ENCODE measurements at places on chromosomes 2 and 18. TPM values are rescaled to one million over a fixed set of nuclear protein-coding genes. Genes with fewer than 3 reads are reported as not detected.

DNA sequence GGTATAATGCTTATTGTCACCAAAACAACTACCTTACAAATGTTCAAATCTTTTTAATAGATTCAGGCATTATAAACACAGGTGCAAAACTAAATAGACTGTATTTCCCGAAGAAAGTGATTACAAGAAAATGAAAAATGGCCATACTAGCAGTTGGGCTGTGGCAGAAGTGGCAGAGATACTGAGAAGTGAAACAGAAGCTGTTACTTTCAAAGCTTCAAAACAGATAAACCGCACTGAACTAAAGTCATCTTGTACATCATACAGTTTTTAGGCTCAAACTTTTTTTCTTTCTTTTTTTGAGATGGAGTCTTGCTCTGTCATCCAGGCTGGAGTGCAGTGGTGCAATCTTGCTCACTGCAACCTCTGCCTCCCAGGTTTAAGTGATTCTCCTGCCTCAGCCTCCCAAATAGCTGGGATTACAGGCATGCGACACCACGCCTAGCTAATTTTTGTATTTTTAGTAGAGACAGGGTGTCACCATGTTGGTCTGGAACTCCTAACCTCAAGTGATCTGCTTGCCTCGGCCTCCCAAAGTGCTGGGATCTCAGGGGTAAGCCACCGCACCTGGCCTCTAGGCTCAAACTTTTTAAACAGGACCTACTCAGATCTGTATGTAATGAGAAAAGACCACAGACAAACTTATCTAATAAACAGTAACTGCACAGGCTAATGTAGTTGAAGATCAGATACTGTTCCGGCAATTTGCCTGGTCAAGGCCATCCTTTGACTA, 77.9 kb upstream of the SATB2 start:
- no peak for DNase-seq

- peak; percentile 96 for DNase-seq
Measured at GRCh38 chr2:39492095-39492590, 55.1 kb upstream of the MAP4K3 start.

RAX gene
- total RNA-seq = not detected

ZBTB14 gene
- 12.6 TPM for total RNA-seq

POTEJ gene
- not detected for total RNA-seq
